ENCODE measurements at places on chromosomes 6 and 20.

- no peak for DNase-seq
Observed at GRCh38 chr6:4804095-4804494, 27.9 kb downstream of the CDYL start.

GRCh38 chr6:71887006-71887743, 825 bp downstream of the RIMS1 start:
- DNase-seq, result no peak

DNA sequence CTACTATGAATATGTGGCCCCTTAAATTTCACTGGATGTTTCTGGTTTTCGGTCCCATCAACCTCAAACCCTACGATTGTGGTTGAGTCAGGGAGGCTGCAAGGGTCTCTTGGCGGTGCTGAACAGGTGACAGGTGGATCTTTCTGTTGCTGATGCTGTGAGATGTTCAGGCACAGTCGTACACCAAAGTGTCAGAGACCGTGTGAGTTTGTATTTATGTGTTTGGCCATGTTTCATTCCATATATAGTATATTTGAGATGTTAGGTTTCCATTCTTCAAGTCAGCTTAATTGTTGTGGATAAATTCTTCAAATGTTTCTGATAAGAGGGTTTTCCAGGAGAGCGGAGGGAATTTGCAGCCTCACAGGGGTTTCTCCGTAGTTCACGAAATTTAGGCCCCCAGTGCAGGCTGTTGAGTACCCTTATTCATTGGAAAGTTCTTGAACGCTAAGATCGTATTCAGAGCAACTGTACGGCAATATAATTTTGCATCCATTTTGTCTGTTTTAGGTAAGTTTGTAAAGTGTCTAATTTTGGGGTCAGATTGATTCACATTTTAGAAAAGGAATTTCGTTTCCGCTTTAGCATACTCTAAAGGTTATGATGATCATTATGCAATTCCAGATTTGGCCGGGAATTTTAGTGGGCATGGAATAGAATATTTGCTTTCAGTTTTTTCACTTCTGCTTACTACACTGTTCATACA, 1.2 kb downstream of the TAB2 start:
- no peak for DNase-seq

GRCh38 chr20:51732096-51732791, 35.9 kb downstream of the ATP9A start:
- DNase-seq, result no peak

GRCh38 chr6:99612551-99613408, 6.1 kb downstream of the PRDM13 start:
- DNase-seq, result no peak

DNA sequence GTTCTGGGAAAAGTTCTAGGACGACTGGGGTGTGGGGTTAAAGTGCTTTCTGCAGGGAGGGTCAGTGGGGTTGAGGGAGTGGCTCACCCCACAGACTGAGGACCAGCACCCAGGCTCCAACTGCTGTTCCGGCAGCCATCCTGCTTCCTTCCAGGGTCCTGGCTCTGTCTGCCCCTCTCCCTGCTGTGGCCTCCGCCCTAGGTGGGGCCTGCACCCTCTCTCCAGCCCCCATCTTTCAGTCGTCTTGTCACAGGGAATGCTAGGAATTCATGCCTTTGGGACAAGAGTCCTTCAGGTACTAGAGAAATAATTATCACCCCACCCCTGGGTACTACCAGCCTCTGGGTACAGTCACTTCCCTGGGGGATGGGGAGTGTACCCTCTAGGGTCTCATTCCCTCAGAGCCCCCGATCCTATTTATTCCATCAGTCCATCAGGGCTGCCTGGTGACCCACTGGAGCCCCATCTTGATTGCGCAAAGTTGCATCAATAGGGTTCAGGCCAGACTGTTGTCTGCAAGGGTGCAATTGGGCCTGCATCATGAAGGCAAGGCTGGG, at the start of gene AGER:
AGER (minus strand) TSS at position 170 of the 557 bp plus-strand sequence; CDS start at position 139, 31 bp downstream.
- DNase-seq, result no peak

GRCh38 chr6:11920566-11920965, 91.5 kb upstream of the HIVEP1 start:
- DNase-seq, result no peak

- DNase-seq, result no peak
Observed at GRCh38 chr6:92433911-92434310, 985.4 kb downstream of the EPHA7 start.

- DNase-seq, result no peak
Observed at GRCh38 chr20:555976-556385, 12.4 kb upstream of the CSNK2A1 start.

GRCh38 chr6:109093732-109094415, 772 bp downstream of the SESN1 start:
- DNase-seq, result no peak

DNA sequence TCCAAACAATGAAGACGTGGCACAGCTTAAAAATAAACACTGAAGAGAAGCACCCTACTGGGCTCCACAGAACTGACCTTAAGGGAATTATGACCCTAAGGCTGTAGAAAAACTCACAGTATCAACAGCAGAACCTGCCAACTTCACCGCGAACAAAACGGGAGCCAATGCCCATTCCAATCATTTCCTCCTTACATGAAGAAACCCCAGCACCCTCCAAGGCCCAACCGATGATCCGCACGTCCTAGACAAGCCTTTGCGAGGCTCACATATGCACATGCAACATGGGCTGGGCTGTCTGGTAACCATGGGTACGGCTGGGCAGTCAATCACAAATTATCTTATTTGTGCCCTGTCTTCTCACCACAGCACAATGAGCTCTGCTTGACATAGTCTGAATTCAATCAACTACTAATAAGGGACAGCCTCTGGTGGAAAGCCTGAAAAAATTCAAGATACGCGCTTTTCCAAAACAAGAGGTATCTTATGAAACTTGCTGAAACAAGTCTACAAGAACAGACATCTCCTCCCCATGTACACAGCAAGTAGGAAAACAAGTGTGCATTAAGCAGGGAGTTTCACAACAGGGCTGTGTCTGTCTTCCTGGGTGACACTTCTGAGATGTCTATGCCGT, 1.7 kb downstream of the DIDO1 start:
- DNase-seq, result no peak

DNA sequence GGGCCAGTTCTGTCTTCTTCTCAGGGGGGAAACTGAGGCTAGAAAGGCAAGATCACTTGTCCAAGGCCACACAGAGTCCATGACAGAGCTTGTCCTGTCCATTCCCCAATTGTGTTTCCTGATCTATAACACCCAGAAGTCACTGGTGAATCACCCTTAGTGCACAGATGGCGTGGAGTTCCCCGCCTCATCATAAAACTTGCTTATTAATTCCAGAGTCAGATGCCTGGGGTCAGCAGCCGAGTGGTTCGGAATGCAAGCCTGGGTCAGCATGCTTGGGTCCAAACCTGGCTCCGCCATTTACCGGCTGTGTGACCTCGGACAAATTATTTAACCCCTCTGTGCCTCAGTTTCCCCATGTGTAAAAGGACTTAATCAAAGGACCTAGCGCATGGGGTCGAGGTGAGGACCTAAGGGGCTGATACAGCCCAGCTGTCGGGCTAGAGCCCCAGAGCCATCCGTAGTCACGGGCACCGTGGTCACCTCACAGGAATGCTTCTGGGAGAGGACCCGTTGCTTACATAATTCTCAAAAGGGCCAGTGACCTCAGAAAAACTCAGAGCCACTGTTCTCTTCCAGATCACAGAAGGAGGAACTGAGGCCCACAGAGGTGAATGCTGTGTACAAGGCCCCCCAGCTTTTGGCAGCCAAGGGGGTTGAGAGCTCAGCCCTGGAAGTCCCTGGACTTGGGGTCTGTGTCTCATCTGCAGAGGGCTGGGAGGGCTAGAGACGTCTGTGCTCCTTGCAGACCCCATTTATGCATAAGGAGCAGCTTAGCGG, 1.4 kb upstream of the ZBP1 start:
- DNase-seq, result no peak

- no peak for DNase-seq
Observed at GRCh38 chr6:131029626-131030297, 33.3 kb downstream of the EPB41L2 start.

Measured in activated T-cell treated with anti-CD3 and anti-CD28 coated beads for 1 hour (primary cell).